ENCODE measurements at places on chromosomes 5 and 9. TPM values are rescaled to one million over a fixed set of nuclear protein-coding genes. Genes with fewer than 3 reads are reported as not detected.

Gene ADRB2
- polyA plus RNA-seq: 0.36 TPM

DNA sequence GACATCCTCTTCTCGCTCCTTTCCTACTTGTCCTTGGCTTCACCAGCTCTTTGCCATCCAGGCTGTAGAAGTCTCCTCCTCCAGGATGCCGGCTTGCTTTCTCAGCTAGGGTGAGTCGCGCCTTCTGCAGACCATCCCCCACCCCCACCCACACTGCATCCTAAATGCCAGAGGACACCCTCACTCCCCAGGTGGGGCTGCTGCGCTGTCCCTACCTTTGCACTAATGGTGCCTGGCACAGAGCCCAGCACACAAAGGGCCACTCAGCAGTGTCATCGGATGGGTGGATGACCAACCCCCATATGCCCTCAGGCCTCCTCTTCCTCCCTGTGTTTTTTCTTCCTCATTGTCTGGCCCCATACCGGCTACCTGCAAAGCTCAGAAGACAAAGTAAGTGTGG, 14.8 kb downstream of the IL9 start:
- no peak for DNase-seq

Gene NDUFA8
- polyA plus RNA-seq: 76.0 TPM

DNA sequence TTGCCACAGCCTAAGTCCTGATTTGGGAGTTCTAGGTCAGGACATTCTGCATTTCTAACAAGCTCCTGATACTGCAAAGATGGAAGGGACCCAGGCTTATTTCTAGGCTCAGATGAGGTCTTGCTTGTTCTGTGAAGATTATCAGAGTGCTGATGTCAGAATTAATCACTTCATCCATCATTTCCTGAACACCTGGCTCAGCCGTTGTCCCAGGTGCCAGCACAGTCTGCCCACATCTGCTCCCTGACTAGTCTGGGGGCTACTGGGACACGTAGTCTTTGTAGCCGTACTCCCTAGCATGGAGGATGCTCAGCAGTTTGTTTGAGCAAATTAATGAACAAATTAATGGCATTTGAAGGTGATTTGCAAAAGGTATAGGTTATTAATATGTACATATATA, 17.9 kb upstream of the SPINK4 start:
- no peak for DNase-seq

Gene CCDC192
- 0.76 TPM for polyA plus RNA-seq

DNA sequence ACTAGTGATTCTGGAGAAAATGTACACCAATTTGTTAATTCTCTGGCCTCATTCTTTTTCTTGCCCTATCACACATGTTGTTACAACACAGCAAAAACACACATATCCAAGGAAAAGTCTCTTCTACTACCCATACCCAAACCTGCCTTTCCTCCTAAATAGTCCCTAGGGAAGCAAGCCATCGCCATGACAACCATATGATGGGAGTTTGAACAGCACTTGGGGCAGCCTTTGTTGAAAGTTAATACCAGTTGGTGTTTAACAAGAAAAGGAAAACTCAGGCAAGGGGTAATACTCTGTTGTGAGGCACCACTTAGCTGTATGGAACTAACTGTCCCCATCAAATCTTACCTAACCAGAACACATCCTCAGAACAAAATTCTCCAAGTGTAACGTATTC, 1.7 kb downstream of the TRPM3 start:
- DNase-seq: no peak

GRCh38 chr5:147081311-147081764, 153.5 kb upstream of the STK32A start:
- no peak for DNase-seq

Gene ELOVL7
- 0.76 TPM for polyA plus RNA-seq

GRCh38 chr5:153571162-153571561, 80.7 kb downstream of the GRIA1 start:
- DNase-seq: no peak

- no peak for DNase-seq
Measured at GRCh38 chr9:131669269-131670157, 70.4 kb downstream of the RAPGEF1 start.

DNA sequence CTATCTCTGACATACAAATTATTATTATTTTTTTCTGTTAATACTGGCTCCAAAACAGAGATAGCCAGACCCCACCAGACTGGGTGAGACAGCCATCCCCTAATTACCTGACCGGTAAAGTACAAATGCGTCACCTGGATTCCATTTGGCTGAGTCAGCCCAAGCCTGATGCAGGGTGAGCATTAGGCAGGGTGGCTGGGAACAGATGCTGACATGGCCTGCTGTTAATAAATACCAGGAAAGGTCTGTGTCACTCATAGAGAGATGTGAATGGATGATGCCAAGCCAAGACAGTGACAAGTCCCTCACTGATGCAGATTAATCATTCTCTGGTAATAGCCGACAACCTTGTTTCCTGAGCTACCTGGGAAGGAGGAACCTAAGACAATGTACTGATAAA, 183.5 kb downstream of the TRIM32 start:
- DNase-seq: no peak

GRCh38 chr9:89791754-89792153, 186.9 kb downstream of the GADD45G start:
- no peak for DNase-seq

GRCh38 chr5:54278036-54278830, 32.1 kb downstream of the ARL15 start:
- no peak for DNase-seq

DNA sequence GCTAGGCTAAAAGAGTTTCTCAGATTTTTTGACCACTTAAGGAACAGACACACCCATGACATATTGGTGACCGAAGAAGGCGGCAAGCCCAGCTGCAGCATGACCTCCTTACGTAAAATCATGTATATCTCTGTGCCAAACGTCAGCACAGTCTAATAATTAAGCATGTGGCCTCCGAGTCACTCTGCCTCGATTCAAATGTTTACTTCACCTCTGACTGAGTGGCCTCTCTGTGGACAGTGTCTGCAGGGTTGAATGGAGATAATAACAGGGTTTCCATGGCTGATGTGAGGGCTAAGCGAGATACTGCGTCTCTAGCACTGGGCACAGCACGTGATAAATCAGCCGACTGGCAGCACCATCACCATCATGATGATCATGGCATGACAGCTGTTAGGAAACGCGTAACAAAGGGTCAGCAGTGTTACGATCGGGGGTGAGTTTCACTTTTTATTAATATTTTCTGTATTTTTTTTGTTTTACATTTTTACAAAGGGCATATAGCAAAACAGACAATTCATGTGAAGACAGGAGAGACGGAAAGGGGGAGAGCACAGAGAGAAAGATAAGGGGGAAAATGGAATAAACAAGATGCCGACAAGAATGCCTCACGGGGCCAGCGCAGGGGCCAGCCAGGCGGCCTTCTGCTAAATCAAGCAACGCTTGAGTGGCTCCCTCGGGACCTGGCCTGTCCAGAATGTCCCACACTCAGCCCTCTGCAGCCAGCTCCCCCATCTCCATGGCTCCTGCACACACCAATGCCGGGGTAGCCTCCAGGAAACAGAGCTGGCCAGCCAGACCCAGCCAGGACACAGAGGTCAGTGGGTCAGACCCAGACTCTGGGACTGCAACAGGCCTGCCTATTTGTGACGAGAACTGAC, 60.3 kb downstream of the ADAMTS2 start:
- no peak for DNase-seq

Gene PRXL2C
- 7.1 TPM for polyA plus RNA-seq

- DNase-seq: no peak
Measured at GRCh38 chr9:98256756-98257155, 1.3 kb upstream of the TBC1D2 start.

DNA sequence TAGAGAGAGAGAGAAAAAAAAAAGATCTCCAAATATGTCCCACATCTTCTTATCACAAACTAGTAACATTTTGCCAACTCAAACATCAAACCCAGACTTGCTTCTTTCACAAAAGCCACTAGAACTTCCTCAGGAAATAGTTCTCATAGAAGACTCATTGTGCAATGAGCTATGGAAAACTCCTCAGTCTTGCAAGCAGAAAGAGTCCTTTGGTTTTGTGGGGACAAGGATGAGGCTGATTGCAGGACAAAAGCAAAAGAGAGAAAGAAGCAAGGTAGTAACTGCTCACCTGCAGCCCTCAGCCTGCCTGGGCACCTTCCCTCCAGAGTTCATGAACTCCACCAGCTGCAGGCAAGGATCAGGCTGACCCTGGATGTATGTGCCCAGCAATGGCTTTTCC, 399.0 kb downstream of the IRX1 start:
- no peak for DNase-seq
